ENCODE measurements at places on chromosomes 16 and 17.

DNA sequence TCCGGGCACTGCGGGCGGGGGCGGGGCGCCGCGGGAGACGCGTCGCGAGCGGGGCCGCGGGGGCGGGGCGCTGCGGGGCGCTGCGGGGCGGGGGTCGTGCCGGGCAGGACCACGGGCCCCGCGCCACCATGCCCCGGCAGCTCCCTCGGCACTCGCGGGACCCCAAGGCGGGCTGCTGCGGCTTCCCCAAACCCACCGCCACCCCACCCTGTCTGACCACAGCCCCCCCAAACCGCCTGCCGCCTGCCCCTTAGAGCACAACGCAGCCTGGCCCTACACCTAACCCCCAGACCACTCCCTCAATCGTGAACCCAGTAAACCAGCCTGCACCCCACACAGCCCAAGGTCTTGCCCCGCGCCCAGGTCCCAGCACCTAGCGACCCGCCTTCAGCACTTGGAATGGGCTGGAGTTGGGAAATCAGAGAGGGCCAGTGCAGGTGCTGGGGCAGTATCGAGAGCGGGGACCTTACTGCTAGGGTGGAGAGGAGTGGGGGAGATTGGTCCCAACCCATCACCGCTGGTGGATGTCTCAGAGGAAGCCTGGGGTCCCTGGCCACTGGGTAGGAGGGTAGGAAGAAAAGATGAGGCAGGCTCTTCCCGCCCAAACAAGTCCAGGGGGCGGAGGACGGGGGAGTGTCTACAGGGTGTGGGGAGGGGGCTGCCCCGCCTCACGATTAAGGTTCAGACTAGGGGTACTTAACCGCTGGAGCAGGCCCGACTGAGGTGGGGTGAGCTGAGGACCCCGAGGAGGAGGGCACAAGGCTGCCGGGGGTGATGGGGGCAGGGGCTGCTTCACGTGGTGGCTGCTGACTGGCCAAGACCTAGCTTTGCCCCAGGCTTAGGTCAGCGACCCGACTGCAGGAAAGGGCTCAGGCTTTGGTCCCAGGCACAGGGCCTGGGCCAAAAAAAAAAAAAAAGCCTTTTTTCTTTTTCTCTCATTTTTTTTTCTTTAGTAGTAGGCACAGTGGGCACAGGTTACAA is 539 bp upstream of the VAMP2 start:
- no peak for DNase-seq

GRCh38 chr17:51818777-51819176 is 339.7 kb downstream of the CA10 start:
- no peak for DNase-seq

- no peak for DNase-seq
These were observed 138.8 kb downstream of the PRKCA start for GRCh38 chr17:66441101-66441661.

DNA sequence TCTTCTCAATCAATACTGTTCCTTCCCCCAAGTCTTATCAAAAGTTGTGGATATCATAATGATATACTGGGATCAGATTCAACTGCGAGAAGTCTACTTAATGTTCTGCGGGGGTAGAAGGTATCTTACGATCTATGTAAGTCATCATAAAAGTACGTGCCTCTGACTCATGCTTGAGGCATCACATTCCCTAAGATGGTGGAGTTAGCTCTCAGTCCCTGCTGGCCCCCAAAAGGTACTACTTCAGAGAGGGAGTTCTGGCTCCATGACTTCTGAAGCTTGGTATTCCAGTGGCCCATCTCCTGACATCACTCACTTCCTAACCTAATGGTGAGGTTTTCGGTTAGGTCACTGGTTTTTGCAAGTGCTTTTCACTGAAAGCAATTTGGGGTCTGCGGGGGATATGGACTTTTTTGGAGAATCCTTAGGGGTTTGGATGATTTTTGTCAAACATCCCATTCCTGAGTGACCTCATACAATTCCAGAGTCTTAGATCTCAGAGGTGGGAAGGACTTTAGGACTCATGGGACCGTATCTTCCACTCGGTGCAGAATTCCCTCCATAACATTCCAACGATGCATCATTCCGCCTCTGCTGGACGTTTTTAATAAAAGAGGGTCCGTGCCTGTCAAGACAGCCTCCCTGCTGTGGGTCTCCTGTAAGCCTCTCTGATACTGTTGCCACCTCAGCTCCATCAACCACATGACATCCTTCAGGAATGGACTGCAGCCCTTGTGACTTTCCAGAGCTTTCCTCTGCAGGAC is 74.3 kb downstream of the DYNLRB2 start:
- DNase-seq: no peak

DNA sequence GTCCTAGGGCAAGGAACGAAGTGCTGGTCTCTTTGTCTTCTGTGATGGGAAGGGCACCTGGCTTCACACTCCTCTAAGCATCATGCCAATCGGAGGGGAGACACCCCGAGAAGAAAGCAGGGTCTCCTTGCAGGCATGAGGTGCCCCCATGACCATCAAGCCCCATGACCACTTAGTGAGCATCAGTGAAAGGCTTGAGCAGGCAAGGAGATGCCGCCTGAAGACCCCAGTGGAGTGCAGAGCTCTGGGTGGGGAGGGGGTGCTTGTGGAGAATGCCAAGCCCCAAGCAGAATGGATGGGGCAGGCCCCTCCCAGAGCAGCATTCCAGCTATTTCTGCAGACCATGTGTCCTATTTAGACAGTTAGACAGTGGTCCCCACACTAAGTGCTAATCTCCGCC is 232.7 kb upstream of the TNRC6C start:
- no peak for DNase-seq

DNA sequence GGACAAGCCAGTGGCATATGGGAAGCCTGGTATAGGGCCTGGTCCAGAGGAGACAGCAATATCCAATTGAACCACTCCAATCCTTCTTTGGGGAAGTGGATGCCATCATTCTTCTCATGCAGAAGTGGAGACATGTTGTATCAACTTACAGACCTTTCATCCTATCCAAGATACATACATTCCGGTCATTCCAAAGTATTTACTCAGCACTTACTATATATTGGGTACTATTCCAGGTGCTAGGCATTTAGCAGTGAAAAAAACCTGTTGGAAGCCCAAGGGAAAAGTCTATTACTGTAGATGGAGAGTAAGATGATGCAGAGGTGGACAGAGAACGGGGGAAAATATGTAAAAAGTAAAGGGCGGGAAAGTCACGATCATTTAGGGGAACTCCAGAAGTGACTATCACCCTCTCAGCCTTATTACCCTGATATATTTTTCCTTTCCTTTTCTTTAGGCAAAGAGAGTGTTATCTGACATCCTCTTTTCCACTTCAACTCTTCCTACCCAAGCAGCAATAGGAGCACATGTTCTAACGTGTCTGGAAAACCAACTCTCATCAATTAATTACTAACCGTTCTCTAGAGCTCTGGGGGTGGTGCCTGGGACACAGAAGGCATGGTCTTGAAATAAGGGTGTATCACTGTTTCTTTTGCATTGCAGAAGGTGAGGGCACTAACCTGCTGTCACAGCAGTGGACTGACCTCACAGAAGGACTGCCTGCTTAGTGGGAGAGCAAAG is 210.1 kb upstream of the MAF start:
- DNase-seq: no peak

GRCh38 chr16:11329071-11329491 is 16.2 kb upstream of the RMI2 start:
- no peak for DNase-seq

DNA sequence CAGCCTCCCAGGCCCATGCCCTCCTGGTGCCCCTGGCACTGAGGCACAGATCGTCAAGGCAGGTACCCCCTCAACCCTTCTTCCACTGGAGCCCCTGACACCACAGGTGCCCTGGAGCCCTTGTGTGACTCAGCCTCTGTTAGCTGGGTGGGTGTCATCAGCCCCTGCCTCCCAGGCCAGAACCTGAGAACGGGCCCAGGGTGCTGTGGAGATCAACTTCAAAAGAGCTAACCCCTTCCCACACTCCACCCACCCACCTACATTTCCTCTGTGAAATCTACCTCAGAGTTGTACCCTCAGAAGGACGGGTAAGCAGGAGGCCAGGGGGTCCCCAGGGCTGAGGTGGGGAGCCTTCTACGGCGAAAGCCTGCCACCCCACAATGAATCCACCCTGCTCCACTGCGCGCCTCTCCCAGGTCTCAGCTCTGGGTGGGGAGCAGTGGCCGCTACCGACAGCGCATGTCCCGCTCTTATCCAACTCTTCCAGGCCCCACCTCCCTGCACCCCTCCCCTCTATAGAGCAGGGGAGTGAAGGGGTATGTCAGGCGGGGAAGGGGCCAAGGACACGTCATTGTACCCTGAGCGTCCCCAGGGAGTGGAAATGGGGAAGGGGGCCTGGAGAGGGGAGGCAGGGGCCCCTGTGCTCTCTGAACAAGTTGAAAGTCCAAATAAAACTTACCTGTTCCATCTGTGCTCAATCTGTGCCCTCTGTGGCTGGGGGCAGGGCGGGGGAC is 17.6 kb downstream of the TBKBP1 start:
- no peak for DNase-seq

GRCh38 chr17:75685499-75685898 is 18.4 kb downstream of the SAP30BP start:
- no peak for DNase-seq

DNA sequence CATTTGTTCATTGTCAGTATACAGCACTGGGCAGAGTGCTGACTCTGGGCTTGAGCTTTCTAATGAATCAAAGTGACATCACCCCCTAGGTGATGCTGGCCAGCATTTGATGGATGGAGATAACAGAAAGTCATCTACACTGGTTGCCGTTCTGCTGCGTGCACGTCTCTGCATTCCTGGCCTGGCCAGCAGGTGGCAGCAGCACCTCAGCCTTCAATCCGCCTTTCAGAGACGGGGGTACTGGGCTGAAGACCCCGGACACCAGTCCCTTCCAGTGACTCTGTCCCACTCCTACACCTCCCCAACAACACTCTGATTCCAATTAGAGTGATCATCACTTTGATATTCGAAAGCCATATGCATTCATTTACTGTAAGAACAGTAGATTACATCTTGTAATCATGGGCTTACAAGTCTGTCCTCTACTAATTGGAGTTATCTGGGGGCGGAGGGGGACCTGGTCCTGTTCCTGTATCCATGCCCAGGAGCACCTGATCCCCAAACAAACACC is 6.0 kb downstream of the CPSF4L start:
- DNase-seq: peak; percentile 52

GRCh38 chr16:12111223-12111622 is 134.7 kb downstream of the SNX29 start:
- DNase-seq: no peak

DNA sequence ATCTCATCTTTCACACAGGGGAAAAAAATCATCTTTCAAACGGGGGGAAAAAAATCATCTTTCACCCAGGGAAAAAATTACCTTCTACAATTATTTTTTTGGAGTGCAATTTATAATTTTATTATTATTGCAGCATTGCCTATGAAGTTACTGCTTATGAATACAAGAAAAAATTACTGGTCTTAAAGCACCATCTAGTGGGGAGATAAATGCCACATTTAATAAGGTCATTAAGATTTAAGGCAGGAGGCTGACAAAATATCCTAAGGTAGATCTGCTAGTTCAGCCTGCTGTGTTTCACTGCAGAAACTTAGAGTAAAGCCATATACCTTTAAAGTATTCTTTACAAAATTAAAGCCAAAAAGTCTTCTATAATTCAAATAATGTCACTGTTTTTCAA is 13.7 kb downstream of the SHCBP1 start:
- DNase-seq: no peak

DNA sequence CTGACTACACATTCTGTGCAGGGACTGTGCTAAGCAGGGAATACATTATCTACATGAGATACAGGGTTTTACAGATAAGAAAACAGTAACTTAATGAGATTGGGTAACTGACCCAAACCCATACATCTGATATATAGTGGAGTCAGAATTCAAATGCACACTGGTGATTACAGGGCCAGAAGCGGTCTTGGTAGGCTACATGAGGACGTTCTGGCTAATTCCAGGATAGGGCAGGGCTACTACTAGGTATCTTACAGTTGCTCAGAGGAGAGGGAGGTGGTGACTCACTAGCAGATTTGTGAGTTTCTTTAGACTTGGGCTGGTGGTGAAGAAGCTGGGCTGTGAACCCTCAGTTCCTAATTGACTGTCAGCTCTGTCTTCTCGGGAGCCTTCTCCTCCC is 21.4 kb downstream of the TRIM16 start:
- DNase-seq: no peak

- no peak for DNase-seq
These were observed 5.9 kb upstream of the KPNA2 start for GRCh38 chr17:68029512-68030215.

GRCh38 chr17:59342681-59343131 is 11.3 kb downstream of the YPEL2 start:
- no peak for DNase-seq

DNA sequence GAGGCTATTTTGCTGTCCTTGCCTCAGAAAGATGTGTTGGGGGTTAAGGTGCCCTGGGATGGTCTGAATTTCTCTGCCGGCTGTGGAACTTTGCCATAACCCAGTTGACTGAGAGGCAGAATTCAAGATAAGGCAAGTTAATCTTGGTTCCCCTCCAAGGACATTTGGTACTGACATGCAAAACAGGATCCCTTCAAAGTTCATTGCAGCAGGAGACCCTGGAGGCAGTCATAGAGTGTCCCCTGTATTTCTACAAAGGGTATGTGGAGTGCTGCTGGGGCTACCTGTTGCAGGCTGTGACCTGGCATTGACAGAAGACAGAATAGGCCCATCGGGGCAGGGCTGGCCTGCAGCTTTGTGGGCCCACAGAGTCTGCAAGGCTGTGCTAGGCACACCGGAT is 135.6 kb upstream of the IRX3 start:
- DNase-seq: no peak

DNA sequence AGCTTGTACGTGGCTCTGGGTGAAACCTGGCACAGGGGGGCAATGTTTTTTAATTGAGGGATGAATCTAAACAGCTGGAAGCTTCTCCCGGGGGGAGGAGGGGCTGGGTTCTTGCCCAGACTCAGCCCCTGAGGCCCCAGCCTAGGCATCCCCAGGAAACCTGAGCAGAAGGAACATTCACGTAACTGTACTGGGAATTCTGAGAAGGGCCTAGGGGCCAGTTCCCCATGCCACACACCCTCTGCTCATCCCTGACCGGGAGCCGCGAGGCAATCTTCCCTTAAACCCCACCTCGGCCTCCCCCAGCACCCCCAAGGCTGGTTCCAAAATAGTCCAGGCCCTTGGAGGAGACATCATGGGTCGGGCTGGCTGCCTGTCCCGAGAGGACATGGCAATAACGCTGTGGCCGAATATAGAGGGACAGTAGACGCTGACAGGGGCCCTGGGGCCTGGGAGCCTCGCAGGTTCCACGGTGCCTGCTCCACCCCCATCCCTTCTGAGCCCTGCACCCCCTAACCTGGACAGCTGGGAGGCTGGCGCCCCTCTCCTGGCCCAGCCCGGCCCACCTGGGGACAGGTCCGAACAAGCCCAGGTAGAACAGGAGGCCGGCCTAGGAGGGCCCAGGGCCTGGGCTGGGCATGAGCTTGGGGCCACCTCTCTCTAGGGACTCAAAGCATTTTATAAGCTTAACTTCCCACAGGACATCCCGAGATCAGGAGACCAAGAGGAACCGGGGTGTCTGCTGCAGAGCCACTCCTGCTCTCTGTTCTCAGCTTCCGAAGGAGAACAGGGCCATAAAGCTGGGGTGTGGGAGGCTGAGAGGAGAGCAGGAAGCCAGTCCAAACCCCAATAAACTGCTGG is 83.2 kb upstream of the TOB1 start:
- DNase-seq: no peak

All from T-helper 9 cell (primary cell).